ENCODE measurements at places on chromosomes 2 and 18. TPM values are rescaled to one million over a fixed set of nuclear protein-coding genes. Genes with fewer than 3 reads are reported as not detected.
A peak's percentile ranks its signal among the peaks of the same experiment; 100 is the strongest.

- no peaks in the 10 kb centered on the region for H3K27me3 ChIP-seq
- no peak overlapping the region for H3K4me3 ChIP-seq
- DNase-seq, result no peak
- H3K36me3 ChIP-seq, result no peaks in the 10 kb centered on the region
Observed at GRCh38 chr2:10172033-10172871, 49.7 kb downstream of the RRM2 start.

GRCh38 chr2:190696792-190697398, 48.0 kb downstream of the NAB1 start:
- peaks cover 26% of the 10 kb centered on the region for H3K4me1 ChIP-seq
- no peaks in the 10 kb centered on the region for H3K36me3 ChIP-seq
- H3K27me3 ChIP-seq, result no peaks in the 10 kb centered on the region

DNA sequence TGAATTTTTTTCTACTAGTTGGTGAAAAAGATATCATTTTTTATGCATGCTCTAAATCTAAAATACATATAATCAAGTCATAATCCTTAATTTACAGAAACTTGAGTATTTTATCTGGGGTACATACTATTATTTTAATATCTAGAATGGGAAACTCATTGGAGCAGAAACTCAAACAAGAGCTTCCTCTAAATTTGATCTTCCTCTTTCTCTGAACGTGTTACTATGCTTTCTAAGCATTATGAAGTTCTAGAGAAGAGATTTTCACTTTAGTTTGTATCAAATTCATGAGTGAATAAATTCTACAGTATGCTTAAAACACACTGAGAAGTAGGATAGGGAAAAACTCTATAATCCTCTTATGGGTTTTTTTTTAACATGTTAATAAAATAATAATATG, 20.6 kb upstream of the SLC38A11 start:
- H3K27me3 ChIP-seq, result no peaks in the 10 kb centered on the region
- no peaks in the 10 kb centered on the region for H3K4me1 ChIP-seq
- H3K36me3 ChIP-seq, result no peaks in the 10 kb centered on the region
- no peak overlapping the region for H3K27ac ChIP-seq
- no peak overlapping the region for H3K4me3 ChIP-seq

GRCh38 chr2:69797836-69798289, 31.6 kb upstream of the GMCL1 start:
- peak overlapping the region; percentile 69 for H3K4me3 ChIP-seq
- no peak for DNase-seq
- H3K4me1 ChIP-seq, result peaks cover 60% of the 10 kb centered on the region
- H3K27me3 ChIP-seq, result no peaks in the 10 kb centered on the region
- peak overlapping the region; percentile 77 for H3K27ac ChIP-seq

- no peak for DNase-seq
- H3K4me3 ChIP-seq, result no peak overlapping the region
- no peaks in the 10 kb centered on the region for H3K27me3 ChIP-seq
- H3K36me3 ChIP-seq, result no peaks in the 10 kb centered on the region
- H3K27ac ChIP-seq, result no peak overlapping the region
- no peaks in the 10 kb centered on the region for H3K4me1 ChIP-seq
Observed at GRCh38 chr2:209391776-209392401, 32.0 kb upstream of the MAP2 start.

GRCh38 chr2:83470928-83471327, 988.2 kb downstream of the SUCLG1 start:
- no peaks in the 10 kb centered on the region for H3K36me3 ChIP-seq
- H3K27ac ChIP-seq, result no peak overlapping the region
- no peaks in the 10 kb centered on the region for H3K4me1 ChIP-seq
- no peak overlapping the region for H3K4me3 ChIP-seq
- H3K27me3 ChIP-seq, result no peaks in the 10 kb centered on the region

DNA sequence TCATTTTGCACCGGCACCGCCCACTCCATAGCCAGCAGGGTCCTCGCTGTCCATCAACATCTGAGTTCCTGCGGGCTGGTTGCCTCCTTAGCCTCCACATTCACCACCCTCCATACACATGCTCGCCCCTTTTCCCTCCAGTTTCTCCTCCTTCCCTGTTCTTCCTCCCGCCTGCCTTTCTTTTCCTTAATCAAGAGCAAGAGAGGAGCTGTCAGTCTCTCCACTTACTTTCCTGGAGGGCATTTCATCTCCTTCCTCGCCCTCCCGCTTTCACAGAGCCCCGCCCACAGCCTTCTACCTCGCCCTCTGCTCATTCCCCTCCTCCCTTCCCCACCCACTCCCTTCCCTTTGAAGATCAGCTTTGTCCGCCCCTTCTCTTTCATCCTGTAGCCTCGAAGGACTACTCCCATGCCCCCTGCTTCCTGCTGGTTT, 13.8 kb upstream of the ZBTB7C start:
- H3K4me3 ChIP-seq, result no peak overlapping the region
- H3K36me3 ChIP-seq, result no peaks in the 10 kb centered on the region
- no peaks in the 10 kb centered on the region for H3K4me1 ChIP-seq
- H3K27me3 ChIP-seq, result peaks cover 3% of the 10 kb centered on the region
- no peak overlapping the region for H3K27ac ChIP-seq
- no peak for DNase-seq

- no peaks in the 10 kb centered on the region for H3K27me3 ChIP-seq
- H3K27ac ChIP-seq, result no peak overlapping the region
- no peak for DNase-seq
- no peaks in the 10 kb centered on the region for H3K36me3 ChIP-seq
Observed at GRCh38 chr2:42931818-42932195, 139.4 kb upstream of the HAAO start.

GRCh38 chr2:57693965-57694364, 352.6 kb upstream of the VRK2 start:
- no peak overlapping the region for H3K4me3 ChIP-seq
- H3K27ac ChIP-seq, result no peak overlapping the region
- no peaks in the 10 kb centered on the region for H3K27me3 ChIP-seq

- no peak overlapping the region for H3K27ac ChIP-seq
- no peaks in the 10 kb centered on the region for H3K36me3 ChIP-seq
- no peaks in the 10 kb centered on the region for H3K27me3 ChIP-seq
- H3K4me3 ChIP-seq, result no peak overlapping the region
- no peaks in the 10 kb centered on the region for H3K4me1 ChIP-seq
Observed at GRCh38 chr18:50126471-50126870, 68.5 kb downstream of the MYO5B start.

- H3K36me3 ChIP-seq, result no peaks in the 10 kb centered on the region
- H3K27me3 ChIP-seq, result no peaks in the 10 kb centered on the region
- H3K4me3 ChIP-seq, result no peak overlapping the region
- H3K4me1 ChIP-seq, result no peaks in the 10 kb centered on the region
Observed at GRCh38 chr18:61637905-61638595, 254.8 kb downstream of the RNF152 start.

GRCh38 chr2:199015072-199015471, 442.7 kb downstream of the SATB2 start:
- H3K36me3 ChIP-seq, result no peaks in the 10 kb centered on the region
- no peak overlapping the region for H3K4me3 ChIP-seq
- H3K27ac ChIP-seq, result no peak overlapping the region
- H3K27me3 ChIP-seq, result no peaks in the 10 kb centered on the region
- no peak for DNase-seq
- no peaks in the 10 kb centered on the region for H3K4me1 ChIP-seq

- peak overlapping the region; percentile 57 for H3K27ac ChIP-seq
- no peaks in the 10 kb centered on the region for H3K27me3 ChIP-seq
- peak overlapping the region; percentile 43 for H3K4me3 ChIP-seq
- no peaks in the 10 kb centered on the region for H3K36me3 ChIP-seq
- no peak for DNase-seq
Observed at GRCh38 chr2:171531836-171532450, 9.7 kb downstream of the CYBRD1 start.

- no peaks in the 10 kb centered on the region for H3K27me3 ChIP-seq
- no peak within 1 kb of the TSS for H3K27ac ChIP-seq
- H3K4me1 ChIP-seq, result no peaks in the 10 kb centered on the region
- no peak within 1 kb of the TSS for H3K4me3 ChIP-seq
Observed at GRCh38 chr2:166494140-166494624, at the start of gene SCN7A. Gene SCN7A (minus strand): TSS chr2:166494249. CDS start chr2:166477696, 16,553 bp downstream.

GRCh38 chr2:239401881-239402233, 1.0 kb upstream of the HDAC4 start:
- peak overlapping the region; percentile 79 for H3K4me3 ChIP-seq
- peak; percentile 49 for DNase-seq
- peaks cover 5% of the 10 kb centered on the region for H3K4me1 ChIP-seq
- H3K36me3 ChIP-seq, result no peaks in the 10 kb centered on the region
- H3K27me3 ChIP-seq, result no peaks in the 10 kb centered on the region

GRCh38 chr18:79887181-79888000, 64.1 kb downstream of the SLC66A2 start:
- DNase-seq, result no peak
- H3K4me1 ChIP-seq, result no peaks in the 10 kb centered on the region
- no peak overlapping the region for H3K4me3 ChIP-seq
- no peaks in the 10 kb centered on the region for H3K27me3 ChIP-seq

DNA sequence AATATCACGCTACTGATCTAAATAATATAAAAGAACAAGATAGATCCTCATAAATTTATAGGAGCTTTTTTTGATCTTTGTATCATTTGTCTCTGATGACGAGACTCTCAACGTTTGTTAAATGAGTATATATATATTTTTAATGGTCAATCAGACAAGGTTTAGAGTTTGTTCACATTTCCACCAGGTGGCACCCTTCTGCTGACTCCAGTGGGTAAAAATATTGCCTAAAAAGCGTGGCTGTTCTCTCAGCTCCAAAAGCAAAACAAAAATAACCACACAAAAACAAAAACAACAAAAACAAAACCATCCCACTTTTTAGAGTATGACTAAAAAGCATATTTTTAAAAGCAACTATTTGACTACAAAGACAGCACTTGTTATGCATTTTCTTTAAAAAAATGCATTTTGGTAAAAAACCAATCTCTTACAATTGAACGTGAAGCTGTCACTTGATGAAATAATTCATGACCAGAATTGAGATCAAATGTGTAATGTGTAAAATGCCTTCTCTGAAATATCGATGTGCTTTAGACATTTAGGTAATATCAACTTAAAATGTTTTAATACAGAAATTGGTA, 723.2 kb downstream of the DPP10 start:
- no peaks in the 10 kb centered on the region for H3K27me3 ChIP-seq
- no peaks in the 10 kb centered on the region for H3K36me3 ChIP-seq
- no peaks in the 10 kb centered on the region for H3K4me1 ChIP-seq
- DNase-seq, result no peak

GRCh38 chr2:18703555-18703954, 114.2 kb upstream of the NT5C1B start:
- no peak for DNase-seq
- no peak overlapping the region for H3K4me3 ChIP-seq
- H3K36me3 ChIP-seq, result no peaks in the 10 kb centered on the region
- no peaks in the 10 kb centered on the region for H3K4me1 ChIP-seq
- no peak overlapping the region for H3K27ac ChIP-seq

GRCh38 chr2:166516712-166517303, 22.8 kb upstream of the SCN7A start:
- H3K4me3 ChIP-seq, result no peak overlapping the region
- H3K27me3 ChIP-seq, result no peaks in the 10 kb centered on the region
- H3K36me3 ChIP-seq, result no peaks in the 10 kb centered on the region
- H3K4me1 ChIP-seq, result no peaks in the 10 kb centered on the region
- H3K27ac ChIP-seq, result no peak overlapping the region

- DNase-seq, result no peak
- H3K36me3 ChIP-seq, result no peaks in the 10 kb centered on the region
- H3K27me3 ChIP-seq, result no peaks in the 10 kb centered on the region
- no peaks in the 10 kb centered on the region for H3K4me1 ChIP-seq
Observed at GRCh38 chr2:59826177-59826576, 727.3 kb downstream of the BCL11A start.

DNA sequence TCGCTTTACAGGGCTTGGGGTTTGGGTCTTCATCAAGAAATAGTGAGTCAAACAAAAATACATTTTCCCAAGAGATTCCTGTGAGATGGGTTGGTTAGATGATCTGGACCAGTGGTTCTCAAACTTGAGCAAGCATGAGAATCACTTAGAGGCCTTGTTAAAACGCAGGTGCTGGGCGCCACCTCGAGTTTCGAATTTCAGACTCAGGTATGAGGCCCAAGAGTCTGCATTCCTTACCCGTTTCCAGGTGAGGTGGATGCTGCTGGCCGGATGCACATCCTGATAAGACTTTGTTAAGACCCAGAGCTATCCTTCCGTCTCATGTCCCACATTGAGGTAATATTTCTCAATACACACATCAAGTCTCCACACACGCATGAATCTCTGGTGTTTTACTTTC, 707.8 kb upstream of the SALL3 start:
- H3K27ac ChIP-seq, result no peak overlapping the region
- H3K4me1 ChIP-seq, result no peaks in the 10 kb centered on the region
- no peak for DNase-seq
- H3K27me3 ChIP-seq, result no peaks in the 10 kb centered on the region
- H3K4me3 ChIP-seq, result no peak overlapping the region

DNA sequence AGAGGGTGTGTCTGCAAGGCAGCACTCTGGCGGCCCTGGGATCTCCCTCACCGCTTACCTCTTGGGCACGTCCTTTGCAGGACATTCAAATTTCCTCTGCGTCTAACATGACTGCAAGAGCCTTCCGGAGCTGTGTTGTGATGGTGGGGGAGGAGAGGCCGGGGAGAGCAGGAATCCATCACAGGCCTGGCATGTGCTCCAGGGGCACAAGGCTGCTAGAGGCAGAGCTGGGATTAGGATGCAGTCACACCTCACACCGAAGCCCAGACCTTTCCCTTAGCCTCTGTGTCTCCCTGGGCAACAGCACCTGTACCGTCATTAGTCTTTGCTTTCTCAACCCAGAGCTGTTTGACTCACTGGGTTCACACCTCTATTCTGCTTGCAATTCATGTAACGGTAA, 111.3 kb downstream of the CMPK2 start:
- no peaks in the 10 kb centered on the region for H3K4me1 ChIP-seq
- no peak overlapping the region for H3K4me3 ChIP-seq
- H3K36me3 ChIP-seq, result no peaks in the 10 kb centered on the region
- H3K27me3 ChIP-seq, result peaks cover 3% of the 10 kb centered on the region

DNA sequence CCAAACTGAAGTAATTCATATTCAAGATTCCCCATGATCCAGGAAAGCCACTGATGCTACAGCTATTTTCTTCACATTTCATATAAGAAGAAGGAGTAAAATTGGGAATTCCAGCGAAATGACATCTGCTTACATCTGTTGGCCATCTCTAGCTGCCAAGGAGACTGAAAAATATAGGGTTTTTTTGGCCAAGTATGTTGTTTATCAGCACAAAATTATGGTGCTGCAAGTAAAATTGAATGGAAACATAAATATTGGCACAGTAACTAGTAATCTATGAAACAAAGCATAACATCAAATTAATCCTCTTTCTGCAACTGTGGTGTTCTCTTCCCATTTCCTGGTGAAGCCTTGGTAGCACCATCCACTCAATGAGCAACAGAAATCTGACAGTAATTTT, 649.5 kb upstream of the ZNF804A start:
- no peaks in the 10 kb centered on the region for H3K4me1 ChIP-seq
- no peak overlapping the region for H3K27ac ChIP-seq
- H3K27me3 ChIP-seq, result no peaks in the 10 kb centered on the region
- H3K4me3 ChIP-seq, result no peak overlapping the region
- DNase-seq, result no peak

Gene CDH20
- not detected for polyA plus RNA-seq

Gene TMEM198
- polyA plus RNA-seq, result 0.92 TPM

Gene MAP3K19
- polyA plus RNA-seq, result not detected

Gene C2orf92
- polyA plus RNA-seq, result 0.54 TPM

Gene ACADL
- not detected for polyA plus RNA-seq

Gene POTEC
- not detected for polyA plus RNA-seq

Gene NR4A2
- polyA plus RNA-seq, result 0.32 TPM

Gene VWA3B
- not detected for polyA plus RNA-seq

Gene PROC
- not detected for polyA plus RNA-seq

Gene RUFY4
- 0.64 TPM for polyA plus RNA-seq

Gene SERPINB2
- polyA plus RNA-seq, result 13.4 TPM

Gene ANKRD62
- not detected for polyA plus RNA-seq

Gene EVA1A
- polyA plus RNA-seq, result not detected

Gene CYBRD1
- polyA plus RNA-seq, result 39.9 TPM

Gene SERPINB11
- not detected for polyA plus RNA-seq

Gene FER1L5
- not detected for polyA plus RNA-seq

Gene RAMP1
- polyA plus RNA-seq, result not detected

Gene ASPRV1
- 0.60 TPM for polyA plus RNA-seq
